ENCODE measurements at places on chromosomes 7 and 10.

- H3K36me3 ChIP-seq = no peaks in the 10 kb centered on the region
- no peak overlapping the region for H3K4me3 ChIP-seq
- no peaks in the 10 kb centered on the region for H3K4me1 ChIP-seq
These were observed 52.9 kb upstream of the NEBL start for GRCh38 chr10:20949967-20950366.

- H3K27me3 ChIP-seq = no peaks in the 10 kb centered on the region
- DNase-seq = no peak
- H3K4me1 ChIP-seq = no peaks in the 10 kb centered on the region
- H3K36me3 ChIP-seq = peaks cover 5% of the 10 kb centered on the region
These were observed 148.9 kb downstream of the ZEB1 start for GRCh38 chr10:31467791-31468535.

GRCh38 chr7:47290466-47290865 is 291.4 kb downstream of the TNS3 start:
- no peak overlapping the region for H3K27ac ChIP-seq
- no peaks in the 10 kb centered on the region for H3K36me3 ChIP-seq
- no peaks in the 10 kb centered on the region for H3K27me3 ChIP-seq

- H3K27ac ChIP-seq = no peak within 1 kb of the TSS
- DNase-seq = no peak
- no peak within 1 kb of the TSS for H3K4me3 ChIP-seq
- H3K36me3 ChIP-seq = no peaks in the 10 kb centered on the region
- H3K4me1 ChIP-seq = no peaks in the 10 kb centered on the region
These were observed at the start of gene VSTM2A for GRCh38 chr7:54541669-54542625. Gene VSTM2A (plus strand): TSS chr7:54542375. CDS start chr7:54542731, 356 bp downstream.

- DNase-seq = no peak
- no peaks in the 10 kb centered on the region for H3K4me1 ChIP-seq
- no peaks in the 10 kb centered on the region for H3K36me3 ChIP-seq
- H3K27me3 ChIP-seq = no peaks in the 10 kb centered on the region
- H3K4me3 ChIP-seq = no peak overlapping the region
These were observed 22.6 kb upstream of the SMIM30 start for GRCh38 chr7:113140956-113141355.

DNA sequence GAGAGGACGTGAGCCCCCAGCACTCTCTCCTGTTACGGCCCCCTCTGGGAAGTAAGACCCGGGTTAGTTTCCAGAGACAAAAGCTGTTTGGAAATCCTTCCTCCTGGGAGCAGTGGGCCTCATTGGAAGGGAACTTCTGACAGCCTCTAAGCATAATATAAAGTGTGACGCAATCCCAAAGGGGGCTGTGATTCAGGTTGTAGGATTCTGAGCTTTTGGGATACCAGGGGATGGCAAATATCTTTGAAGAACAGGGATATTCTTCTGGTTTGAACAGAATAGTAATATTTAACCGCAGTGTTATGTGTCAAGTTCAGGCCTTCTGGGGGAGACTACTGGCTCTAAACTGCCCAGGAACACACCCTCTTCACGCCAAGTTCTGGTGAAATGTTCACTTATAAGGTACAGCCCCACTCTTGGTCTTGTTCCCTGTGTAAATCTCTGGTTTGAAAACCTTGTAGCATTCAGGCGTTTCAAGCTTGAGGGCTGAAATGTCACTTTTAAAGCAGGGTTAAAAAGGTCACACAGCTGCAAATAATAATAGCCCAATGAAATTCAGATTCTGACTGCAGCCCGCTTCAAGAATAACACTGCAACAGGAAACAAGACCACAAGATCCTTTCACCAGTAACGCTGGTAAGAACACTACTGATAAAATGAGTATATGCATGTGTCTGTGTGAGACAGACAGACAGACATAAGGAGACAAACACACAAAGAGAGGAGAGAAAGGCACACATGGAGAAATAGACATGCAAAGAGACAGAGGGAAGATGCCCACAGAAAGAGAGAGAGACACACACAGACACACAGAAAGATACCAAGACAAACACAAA is 69.0 kb downstream of the CREB5 start:
- H3K27me3 ChIP-seq = no peaks in the 10 kb centered on the region
- H3K36me3 ChIP-seq = no peaks in the 10 kb centered on the region
- H3K4me1 ChIP-seq = no peaks in the 10 kb centered on the region

GRCh38 chr7:19408706-19409220 is 263.5 kb upstream of the FERD3L start:
- no peaks in the 10 kb centered on the region for H3K27me3 ChIP-seq
- no peak overlapping the region for H3K4me3 ChIP-seq
- no peak for DNase-seq
- H3K36me3 ChIP-seq = no peaks in the 10 kb centered on the region
- H3K4me1 ChIP-seq = no peaks in the 10 kb centered on the region

GRCh38 chr10:6123532-6123931 is 34.7 kb downstream of the RBM17 start:
- no peak overlapping the region for H3K27ac ChIP-seq
- no peaks in the 10 kb centered on the region for H3K36me3 ChIP-seq
- peaks cover 16% of the 10 kb centered on the region for H3K27me3 ChIP-seq
- no peak for DNase-seq
- H3K4me3 ChIP-seq = no peak overlapping the region

- no peaks in the 10 kb centered on the region for H3K36me3 ChIP-seq
- no peak within 1 kb of the TSS for H3K27ac ChIP-seq
- peaks cover 9% of the 10 kb centered on the region for H3K4me1 ChIP-seq
These were observed at the start of gene CNNM1 for GRCh38 chr10:99329304-99329553. Gene CNNM1 (plus strand): TSS chr10:99329356. CDS start chr10:99329388, 32 bp downstream.

DNA sequence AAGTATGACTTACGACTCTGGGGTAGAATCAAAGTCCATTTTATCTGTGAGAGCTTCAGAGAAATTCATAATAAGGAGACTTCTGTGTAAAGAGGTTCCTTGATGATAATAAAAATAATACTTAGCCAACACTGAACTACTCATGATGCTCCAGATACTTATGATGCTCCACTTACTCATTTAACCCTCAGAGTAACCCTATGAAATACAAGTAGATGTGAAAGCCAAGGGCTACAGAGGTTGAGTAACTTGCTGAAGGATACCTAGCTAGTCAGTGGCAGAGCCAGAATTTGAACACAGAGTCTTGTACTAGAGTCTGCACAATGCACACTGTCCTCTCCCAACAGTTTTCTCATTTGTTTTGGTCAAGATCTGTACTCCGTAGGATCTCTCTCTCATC is 89.5 kb downstream of the HECW1 start:
- peaks cover 3% of the 10 kb centered on the region for H3K27me3 ChIP-seq
- no peaks in the 10 kb centered on the region for H3K4me1 ChIP-seq
- DNase-seq = no peak

All from T-cell (primary cell).